ENCODE measurements at places on chromosomes 5 and 9. TPM values are rescaled to one million over a fixed set of nuclear protein-coding genes. Genes with fewer than 3 reads are reported as not detected.

Gene TLR4
- 1.7 TPM for total RNA-seq

Gene IFNA7
- not detected for total RNA-seq

Gene DAB2IP
- 11.6 TPM for total RNA-seq

Gene TMEM215
- not detected for total RNA-seq

Gene CD180
- not detected for total RNA-seq

Gene IPPK
- total RNA-seq, result 15.2 TPM

Gene SSBP2
- total RNA-seq, result 7.7 TPM

Gene CDH12
- total RNA-seq, result not detected

Gene BAAT
- not detected for total RNA-seq

Gene INSL6
- total RNA-seq, result not detected

Gene KIF3A
- 5.4 TPM for total RNA-seq

Gene SPINK13
- total RNA-seq, result 0.58 TPM

Gene GARIN3
- not detected for total RNA-seq

Gene FAM219A
- 19.9 TPM for total RNA-seq

Gene TMEM252
- not detected for total RNA-seq

Gene IL9
- not detected for total RNA-seq

Gene KCNV2
- total RNA-seq, result not detected

Gene STXBP1
- 12.4 TPM for total RNA-seq

Gene PTGS1
- 6.0 TPM for total RNA-seq

Gene MLANA
- not detected for total RNA-seq

Gene SCGB3A2
- not detected for total RNA-seq

Gene TRIM14
- total RNA-seq, result 8.1 TPM

Gene IL31RA
- 2.5 TPM for total RNA-seq

Gene ENHO
- total RNA-seq, result 0.75 TPM

Gene SLC2A6
- total RNA-seq, result 40.5 TPM

Gene FCHO2
- total RNA-seq, result 5.9 TPM

Gene KLF9
- total RNA-seq, result 6.3 TPM

Gene STK10
- 22.4 TPM for total RNA-seq

Gene ECPAS
- 57.9 TPM for total RNA-seq

Gene SPATA31C1
- 0.14 TPM for total RNA-seq

Gene FAM81B
- total RNA-seq, result not detected

Gene PCDHB6
- total RNA-seq, result not detected

Gene QRFP
- not detected for total RNA-seq

Gene C9orf153
- not detected for total RNA-seq

Gene VLDLR
- 7.5 TPM for total RNA-seq

Gene IL7R
- 1.6 TPM for total RNA-seq

Gene PHYHD1
- 21.2 TPM for total RNA-seq
